ENCODE measurements at places on chromosomes 7 and 10.

DNA sequence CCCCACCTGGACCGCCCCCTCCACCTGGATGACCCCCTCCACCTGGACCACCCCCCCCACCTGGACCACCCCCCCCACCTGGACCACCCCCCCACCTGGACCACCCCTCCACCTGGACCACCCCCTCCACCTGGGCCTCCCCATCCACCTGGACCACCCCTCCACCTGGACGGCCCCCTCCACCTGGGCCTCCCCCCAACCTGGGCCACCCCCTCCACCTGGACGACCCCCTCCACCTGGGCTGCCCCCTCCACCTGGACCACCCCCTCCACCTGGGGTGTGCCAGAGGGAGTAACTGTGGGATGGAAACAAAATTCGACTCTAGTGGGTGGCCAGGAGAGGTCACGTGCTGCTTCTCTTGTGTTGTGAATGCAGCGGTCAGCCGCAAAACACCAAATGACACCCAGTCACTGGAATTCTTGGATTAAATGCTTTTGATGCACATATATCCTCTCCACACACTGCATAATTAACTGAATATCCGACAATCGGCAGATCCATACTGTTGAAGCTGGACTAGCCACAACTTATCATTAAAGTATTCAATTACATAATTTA is 316.7 kb downstream of the PTPRN2 start:
- DNase-seq = no peak

- DNase-seq = no peak
These were observed 26.5 kb downstream of the VWA2 start for GRCh38 chr10:114265392-114266053.

DNA sequence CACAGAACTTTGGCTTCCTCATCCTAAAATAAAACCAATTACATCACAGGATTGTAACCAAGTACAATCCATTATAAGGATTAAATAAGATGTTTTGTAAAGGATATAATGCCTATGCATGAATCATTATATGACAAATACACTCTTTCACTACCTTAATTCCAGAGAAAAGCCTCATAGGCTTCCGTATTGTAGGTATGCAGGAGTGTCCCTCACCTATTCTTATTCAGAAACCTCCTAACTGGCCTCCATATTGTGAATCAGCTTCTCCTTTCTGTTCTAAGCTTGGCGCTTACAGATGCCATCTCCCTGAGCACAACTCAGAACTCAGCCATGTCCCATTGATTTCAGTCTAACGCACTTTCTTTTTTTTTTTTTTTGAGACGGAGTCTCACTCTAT is 69.6 kb upstream of the CAPZA2 start:
- no peak for DNase-seq

GRCh38 chr10:122561212-122561611 is 658 bp downstream of the DMBT1 start:
- DNase-seq = no peak

DNA sequence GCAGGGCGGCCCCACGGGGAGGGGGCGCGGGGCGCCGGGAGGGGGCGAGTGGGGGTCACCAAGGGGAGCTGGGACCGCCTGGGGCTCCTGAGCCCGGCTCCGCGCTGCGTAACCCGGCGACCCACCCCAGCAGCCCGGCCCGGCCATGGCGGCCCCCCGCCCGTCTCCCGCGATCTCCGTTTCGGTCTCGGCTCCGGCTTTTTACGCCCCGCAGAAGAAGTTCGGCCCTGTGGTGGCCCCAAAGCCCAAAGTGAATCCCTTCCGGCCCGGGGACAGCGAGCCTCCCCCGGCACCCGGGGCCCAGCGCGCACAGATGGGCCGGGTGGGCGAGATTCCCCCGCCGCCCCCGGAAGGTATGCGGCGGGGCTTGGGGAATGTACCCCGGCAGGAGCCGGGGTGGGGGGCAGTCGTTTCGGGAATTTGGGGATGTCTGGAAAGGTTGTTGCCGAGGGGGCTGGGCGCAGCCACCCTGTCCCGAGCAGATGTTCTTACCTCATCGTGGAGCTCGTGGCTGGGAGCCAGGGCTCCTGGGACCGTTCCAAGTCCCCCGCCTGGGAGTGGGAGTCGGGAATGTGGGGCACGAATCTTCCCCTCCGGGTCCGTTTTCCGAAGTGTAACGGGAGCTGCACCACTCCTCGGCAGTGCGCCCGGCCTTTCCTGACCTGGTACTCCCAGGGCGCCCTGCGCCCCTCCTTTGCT is 431 bp downstream of the ZYX start:
- DNase-seq = peak; percentile 75

DNA sequence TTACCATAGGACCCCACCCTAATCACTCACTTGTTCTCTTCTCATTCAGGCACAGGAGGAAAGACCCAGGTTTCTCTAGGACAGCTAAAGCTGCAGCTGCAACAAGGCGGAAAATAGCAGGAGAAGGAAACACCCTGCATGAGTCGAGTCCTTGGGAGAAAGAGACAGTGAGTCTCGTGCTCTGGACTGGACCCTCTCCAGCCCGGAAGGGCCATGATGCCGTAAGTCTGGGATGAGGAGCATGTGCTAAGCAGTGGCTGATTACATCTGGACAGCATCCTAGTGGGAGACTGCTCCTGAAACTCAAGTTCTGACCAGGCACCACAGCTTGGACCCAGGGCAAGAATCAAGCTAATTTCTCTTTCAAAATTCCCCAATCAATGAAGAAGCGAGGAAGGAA is 39.4 kb downstream of the FBXW4 start:
- no peak for DNase-seq

DNA sequence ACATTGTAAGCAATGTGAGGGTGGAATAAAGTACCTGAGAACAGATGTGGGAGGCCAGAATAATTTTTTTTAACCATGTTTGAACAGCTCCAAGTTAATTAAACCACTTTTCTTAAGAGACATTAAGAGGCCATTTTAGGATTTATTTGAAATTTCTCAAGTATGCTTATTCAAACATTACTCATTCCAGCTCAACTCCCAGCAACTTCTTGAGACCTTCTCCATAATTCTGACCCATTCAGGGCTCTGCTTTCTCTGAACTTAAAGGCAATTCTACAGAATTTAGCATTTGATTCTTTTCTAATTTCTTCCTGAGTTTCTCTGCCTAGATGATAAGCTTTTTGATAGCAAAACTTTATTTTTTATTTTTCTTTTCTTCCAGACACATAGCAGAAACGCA is 314.5 kb downstream of the CAMK1D start:
- no peak for DNase-seq

- DNase-seq = peak; percentile 68
These were observed 1.0 kb downstream of the CHST15 start for GRCh38 chr10:124092250-124092859.

- no peak for DNase-seq
These were observed 494.6 kb upstream of the GRM3 start for GRCh38 chr7:86149024-86149665.

DNA sequence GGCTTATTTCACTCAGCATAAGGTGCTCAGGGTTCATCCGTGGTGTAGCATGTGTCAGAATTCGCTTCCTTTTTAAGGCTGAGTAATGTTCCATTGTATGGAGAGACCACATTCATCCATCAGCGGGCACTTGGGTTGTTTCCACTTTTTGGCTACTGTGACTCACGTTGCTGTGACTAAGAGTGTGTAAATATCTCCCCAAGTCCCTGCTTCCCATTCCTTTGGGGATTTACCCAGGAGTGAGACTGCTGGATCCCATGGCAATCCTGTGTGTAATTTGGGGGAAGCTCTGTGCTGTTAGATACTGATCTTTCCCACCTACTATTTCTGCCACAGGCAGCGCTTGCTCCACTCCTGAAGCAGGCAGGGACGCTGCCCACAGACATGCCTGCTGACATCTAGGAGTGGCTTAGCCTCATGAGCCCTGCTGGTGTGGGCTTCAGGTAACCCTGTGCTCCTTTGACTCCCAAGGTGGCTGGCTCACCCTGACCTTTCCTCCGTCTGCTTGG is 346.0 kb downstream of the FRMD4A start:
- DNase-seq = no peak

DNA sequence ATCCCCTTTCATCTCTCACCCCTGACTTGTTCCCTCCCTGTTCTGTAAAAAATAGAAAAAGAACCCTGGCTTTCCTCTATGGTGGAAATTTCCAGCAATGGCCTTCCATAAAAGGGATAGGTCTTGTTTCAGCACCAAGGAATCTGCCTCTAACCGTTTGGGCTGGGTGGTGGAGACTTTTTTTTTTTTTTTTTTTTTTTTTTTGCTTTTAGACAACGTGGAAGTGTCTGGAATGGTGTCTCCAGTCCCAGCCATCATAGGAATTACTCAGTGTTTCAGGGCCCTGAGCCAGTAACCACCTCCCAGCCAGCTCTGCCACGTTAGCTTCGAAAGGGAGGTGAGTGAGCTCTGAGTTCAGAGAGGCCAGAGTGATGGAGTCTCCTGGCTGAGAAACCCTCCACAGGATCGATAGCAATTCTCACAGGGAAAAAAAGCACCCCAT is 97.3 kb upstream of the COL1A2 start:
- DNase-seq = no peak

GRCh38 chr10:23975431-23975830 is 233.5 kb upstream of the KIAA1217 start:
- no peak for DNase-seq

DNA sequence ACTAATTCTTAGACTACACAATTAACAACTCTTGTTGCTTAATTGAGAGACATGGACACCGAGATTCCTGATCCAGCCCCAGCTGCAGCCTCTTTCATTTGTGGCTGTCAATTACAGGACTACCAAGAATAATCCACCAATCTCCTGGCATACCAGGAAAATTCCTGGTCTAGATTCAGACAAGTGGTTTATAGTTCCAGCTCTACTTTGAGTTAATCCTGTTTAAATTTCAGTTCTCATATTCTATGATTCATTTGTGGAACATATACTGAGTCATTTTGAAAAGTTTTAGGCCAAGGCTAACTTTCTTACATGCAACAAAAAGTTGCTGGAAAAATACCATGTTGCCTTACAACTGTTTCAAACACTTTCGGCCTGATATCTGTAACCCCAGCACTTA is 253.5 kb downstream of the MAGI2 start:
- DNase-seq = no peak

- no peak for DNase-seq
These were observed 220.0 kb upstream of the LRRN3 start for GRCh38 chr7:110870926-110871325.

DNA sequence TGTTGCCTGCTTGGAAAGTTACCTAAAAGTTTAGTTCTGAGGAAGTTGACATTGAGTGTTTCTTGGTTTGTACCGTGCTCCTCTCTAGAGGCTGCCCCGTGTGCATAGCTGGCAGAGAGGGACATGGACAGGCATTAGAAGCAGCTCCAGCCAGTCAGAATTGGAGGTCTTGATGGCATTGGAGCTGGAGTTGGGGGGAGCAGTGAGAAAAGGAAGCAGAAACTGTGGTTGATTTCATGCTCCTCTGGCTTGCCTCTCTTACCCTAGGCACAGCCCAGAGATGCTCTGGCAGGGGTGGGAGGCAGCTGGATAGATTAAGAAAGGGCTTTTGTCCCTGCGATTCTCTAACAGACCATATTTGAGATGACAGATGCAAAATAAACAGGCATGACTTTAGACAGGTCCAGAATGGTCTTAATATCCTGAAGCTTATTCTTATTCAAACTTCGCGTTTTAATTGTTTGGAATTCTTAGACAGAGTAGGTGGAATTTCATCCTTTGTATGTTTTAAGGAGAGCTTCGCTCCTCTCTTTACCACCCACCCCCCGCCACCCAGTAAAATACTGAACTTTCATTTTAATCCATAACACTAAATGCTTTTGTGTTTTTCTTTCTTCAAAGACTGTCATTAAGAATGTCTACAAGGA is 73.5 kb upstream of the GLCCI1 start:
- DNase-seq = no peak

DNA sequence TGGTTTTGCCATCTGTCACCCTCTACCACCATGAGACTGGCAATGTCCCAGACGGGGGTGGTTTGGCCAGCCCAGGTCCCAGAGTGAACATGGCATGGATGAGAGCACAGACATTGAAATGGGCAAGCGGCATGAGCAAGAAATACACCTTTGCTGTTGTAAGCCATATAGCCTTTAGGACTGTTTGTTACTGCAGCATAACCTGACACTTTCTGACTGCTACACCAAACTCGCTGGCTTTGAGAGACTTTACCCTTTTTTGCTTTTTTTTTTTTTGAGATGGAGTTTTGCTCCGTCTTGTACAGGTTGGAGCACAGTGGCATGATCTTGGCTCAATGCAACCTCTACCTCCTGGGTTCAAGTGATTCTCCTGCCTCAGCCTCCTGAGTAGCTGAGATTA is 5.2 kb upstream of the MUC3A start:
- no peak for DNase-seq

GRCh38 chr7:150412016-150412415 is 32.9 kb downstream of the ZNF775 start:
- no peak for DNase-seq

DNA sequence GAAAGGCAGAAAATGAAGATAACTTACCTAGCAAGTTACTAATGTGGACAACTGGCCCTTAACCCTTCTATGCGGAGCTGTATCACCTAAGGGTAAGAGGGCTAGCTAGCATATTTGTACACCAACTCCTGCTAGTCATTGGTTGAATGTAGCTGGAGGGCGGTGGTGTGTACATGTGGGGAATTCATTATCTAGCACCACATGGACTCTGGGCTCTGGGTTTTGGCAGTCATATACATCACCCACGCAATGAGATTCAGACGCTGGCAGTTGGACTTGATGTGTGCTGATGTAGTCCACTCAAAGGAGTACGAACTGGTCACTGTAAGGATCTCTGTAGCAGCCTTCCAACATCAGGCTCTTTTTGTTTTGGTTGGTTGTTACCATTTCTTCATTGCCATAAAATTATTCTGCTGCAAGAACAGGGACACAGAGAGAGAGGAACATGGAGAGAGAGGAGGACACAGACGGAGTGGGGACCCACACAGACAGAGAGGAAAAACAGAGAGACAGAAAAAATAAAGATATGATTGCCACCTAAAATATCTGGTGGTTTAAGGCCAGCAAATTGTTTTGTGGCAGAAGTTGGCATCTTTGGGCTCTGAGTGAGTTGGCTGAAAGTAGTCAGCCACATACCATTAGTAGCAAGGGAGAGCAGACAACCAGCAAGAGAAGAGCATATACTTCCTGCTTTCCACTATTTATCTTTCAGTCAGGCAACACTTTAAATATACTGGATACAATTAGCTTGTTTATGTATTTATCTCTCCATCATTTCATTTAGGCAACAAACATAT is 76.7 kb upstream of the MTPN start:
- no peak for DNase-seq

DNA sequence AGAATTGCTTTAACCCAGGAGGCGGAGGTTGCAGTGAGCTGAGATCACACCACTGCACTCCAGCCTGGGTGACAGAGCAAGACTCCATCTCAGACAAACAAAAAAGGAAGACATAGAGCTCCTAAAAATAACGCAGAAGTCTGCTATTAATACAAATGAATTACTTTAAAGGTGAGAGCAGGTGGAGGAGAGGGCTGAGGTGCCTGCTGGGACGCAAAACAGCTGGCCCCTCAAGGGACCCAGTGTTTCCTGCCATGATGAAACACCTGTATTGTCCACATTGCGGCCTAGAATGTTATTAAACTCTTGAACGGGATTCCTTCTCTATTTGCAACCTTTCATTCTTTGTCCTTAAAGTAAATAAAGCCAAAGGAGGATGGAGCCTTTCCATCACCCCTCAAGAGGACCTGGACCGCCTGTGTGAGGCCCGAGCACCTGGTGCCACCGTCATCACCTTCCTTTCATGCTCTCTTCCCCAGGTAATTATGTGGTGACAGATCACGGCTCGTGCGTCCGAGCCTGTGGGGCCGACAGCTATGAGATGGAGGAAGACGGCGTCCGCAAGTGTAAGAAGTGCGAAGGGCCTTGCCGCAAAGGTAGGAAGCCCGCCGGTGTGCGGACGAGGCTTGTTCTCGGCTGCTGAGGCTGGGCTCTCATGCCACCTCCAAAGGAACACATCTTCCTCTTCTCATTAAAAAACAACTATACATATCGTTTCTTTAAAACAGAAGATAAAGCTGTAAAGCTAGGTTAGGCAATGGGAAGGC is 136.7 kb downstream of the EGFR start:
- no peak for DNase-seq
